ENCODE measurements at places on chromosomes 7 and 10. TPM values are rescaled to one million over a fixed set of nuclear protein-coding genes. Genes with fewer than 3 reads are reported as not detected.

Gene CYP3A4
- 0.64 TPM for total RNA-seq

Gene NYAP1
- 0.59 TPM for total RNA-seq

Gene OR2A12
- total RNA-seq: not detected

DNA sequence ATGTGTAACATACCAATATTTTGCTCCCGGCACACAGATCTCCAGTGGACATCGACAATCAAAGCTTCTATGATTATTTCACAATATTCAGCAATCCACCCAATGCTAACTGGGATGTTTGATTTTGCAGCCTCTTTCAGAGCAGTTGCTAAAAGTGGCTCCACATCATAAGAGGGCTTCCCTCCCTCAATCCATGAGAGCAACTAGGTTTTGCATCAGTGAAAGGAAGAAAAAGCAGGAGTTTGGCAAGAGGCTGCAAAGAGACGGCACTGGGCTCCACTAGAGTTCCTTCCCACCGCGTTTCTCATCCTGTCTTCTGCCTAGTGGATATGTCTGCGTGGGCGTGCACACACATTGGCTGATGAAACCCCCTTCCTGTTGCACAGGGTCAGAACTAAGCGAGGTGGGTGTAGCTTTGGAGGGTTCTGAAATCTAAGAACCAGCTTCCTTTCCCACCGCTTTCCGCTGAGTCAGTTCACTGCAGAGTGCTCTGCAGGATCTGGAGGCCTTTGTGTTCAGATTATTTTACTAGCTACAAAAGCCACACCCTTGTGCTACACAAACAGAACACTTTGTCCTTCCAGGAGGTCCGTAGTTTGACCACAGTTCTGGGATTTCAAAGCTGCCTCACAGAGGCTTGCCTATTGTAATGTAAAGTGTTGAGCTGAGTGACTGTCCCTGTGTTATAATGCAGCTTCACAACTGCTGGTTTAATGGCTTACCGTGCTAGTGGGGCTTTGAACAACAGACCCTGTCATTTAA lies 28.1 kb downstream of the ARL4A start:
- H3K4me1 ChIP-seq: peaks cover 4% of the 10 kb centered on the region
- H3K36me3 ChIP-seq: no peaks in the 10 kb centered on the region
- no peak for DNase-seq
- H3K27ac ChIP-seq: peak overlapping the region; percentile 83
- H3K27me3 ChIP-seq: no peaks in the 10 kb centered on the region
- H3K4me3 ChIP-seq: peak overlapping the region; percentile 43

GRCh38 chr7:118648002-118648401 lies 423.5 kb downstream of the ANKRD7 start:
- no peaks in the 10 kb centered on the region for H3K4me1 ChIP-seq
- no peaks in the 10 kb centered on the region for H3K36me3 ChIP-seq
- no peak overlapping the region for H3K4me3 ChIP-seq
- H3K27ac ChIP-seq: no peak overlapping the region
- no peak for DNase-seq
- no peaks in the 10 kb centered on the region for H3K27me3 ChIP-seq

DNA sequence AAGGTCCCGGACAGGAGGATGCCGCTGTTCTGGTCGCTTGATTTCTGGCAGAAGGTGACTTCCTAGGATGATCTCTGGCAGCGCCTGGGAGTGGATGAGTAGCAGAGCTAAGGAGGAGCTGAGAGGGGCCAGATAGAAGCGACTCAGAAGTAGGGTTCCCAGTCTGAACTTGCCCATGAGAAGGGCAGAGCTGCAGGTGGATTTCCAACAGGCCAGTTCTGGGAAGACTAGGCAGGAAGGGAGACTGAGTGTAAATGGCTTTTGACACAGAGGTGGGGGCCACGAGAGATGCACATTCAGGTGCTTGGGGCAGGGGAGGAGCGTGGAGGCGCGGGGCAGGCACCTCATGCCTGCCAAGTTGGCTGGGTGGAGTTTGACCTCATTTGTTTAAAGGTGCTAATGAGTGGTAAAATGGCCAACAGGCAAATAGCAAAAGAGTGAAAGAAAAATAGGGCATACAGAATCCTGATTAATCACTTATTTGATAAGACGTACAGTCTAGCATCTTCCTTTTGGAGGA lies 58.8 kb downstream of the SHH start:
- H3K27ac ChIP-seq: no peak overlapping the region
- no peaks in the 10 kb centered on the region for H3K27me3 ChIP-seq
- no peak overlapping the region for H3K4me3 ChIP-seq
- H3K4me1 ChIP-seq: no peaks in the 10 kb centered on the region
- no peaks in the 10 kb centered on the region for H3K36me3 ChIP-seq

- H3K36me3 ChIP-seq: no peaks in the 10 kb centered on the region
- no peak for DNase-seq
- H3K27me3 ChIP-seq: no peaks in the 10 kb centered on the region
- no peak overlapping the region for H3K27ac ChIP-seq
- no peak overlapping the region for H3K4me3 ChIP-seq
- no peaks in the 10 kb centered on the region for H3K4me1 ChIP-seq
Observed at GRCh38 chr7:49623943-49624342, 149.5 kb upstream of the VWC2 start.

DNA sequence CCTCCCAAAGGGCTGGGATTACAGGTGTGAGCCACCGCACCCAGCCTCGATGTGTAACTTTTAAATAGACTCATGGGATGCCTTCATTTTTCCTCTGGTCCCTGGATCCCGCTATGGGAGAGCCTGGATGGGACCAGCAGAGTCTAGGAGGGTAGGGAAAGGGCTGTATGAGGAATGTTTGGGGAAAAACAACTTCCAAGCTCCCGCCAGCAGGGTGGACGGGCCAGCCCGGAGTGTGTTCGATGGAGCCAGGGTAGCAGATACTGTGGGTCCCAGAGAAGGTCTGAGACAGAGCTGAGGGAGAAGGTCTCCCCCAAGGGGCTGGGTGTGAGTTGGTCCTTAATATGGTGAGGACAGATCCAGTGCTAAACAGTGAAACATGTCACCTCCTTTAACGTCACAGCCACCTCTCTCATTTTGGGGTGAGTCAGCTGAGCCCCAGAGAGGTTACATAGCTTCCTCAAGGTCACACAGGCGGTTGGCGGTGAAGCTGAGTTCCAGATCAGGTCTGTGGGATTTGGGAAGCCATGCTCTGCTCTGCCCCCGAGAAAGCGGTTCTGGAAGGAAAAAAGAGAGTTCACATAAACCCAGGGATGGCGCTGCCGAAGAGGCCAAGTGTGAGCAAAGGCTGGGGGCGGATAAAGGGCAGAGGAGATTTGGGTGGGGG lies 66.4 kb downstream of the MYL10 start:
- H3K4me3 ChIP-seq: no peak overlapping the region
- no peak for DNase-seq
- H3K27me3 ChIP-seq: no peaks in the 10 kb centered on the region
- no peaks in the 10 kb centered on the region for H3K4me1 ChIP-seq

DNA sequence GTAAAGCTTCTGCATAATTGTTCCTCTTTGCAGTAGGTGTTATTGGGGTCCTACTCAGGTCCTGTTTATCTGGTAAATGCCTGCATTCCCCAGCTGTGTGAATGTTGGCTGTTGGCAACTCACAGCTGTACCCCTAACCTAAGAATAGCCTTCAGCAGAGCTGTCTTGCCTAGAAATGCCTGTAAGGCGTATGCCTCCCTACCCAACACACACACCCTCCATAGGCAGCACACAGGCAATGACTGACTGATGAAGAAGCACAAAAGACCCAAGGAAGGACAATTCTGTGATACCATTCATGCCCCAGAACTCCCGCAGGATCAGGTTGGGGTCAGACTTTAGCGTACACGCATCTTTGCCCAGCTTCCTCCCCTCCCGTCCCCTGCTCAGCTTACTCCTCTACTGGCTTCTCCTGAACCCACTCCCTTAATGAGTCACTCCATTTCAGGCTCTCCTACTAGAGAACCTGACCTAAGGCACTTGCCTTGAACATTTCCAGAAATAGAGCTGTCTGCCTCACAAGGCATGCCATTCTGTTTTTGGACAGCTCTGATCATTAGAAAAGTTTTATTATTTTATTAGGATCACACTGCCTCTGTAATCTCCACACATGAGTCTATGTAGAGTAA lies 99.2 kb upstream of the PIK3CG start:
- H3K36me3 ChIP-seq: no peaks in the 10 kb centered on the region
- DNase-seq: no peak
- no peak overlapping the region for H3K27ac ChIP-seq

- no peaks in the 10 kb centered on the region for H3K27me3 ChIP-seq
- H3K4me1 ChIP-seq: no peaks in the 10 kb centered on the region
- H3K36me3 ChIP-seq: no peaks in the 10 kb centered on the region
- H3K4me3 ChIP-seq: no peak overlapping the region
- DNase-seq: no peak
Observed at GRCh38 chr10:96370584-96371157, 11.9 kb upstream of the OPALIN start.

GRCh38 chr10:114485696-114486400 lies 81.5 kb upstream of the AFAP1L2 start:
- H3K4me3 ChIP-seq: no peak overlapping the region
- H3K4me1 ChIP-seq: peaks cover 10% of the 10 kb centered on the region
- H3K27ac ChIP-seq: peak overlapping the region; percentile 41
- H3K36me3 ChIP-seq: no peaks in the 10 kb centered on the region
- H3K27me3 ChIP-seq: no peaks in the 10 kb centered on the region

DNA sequence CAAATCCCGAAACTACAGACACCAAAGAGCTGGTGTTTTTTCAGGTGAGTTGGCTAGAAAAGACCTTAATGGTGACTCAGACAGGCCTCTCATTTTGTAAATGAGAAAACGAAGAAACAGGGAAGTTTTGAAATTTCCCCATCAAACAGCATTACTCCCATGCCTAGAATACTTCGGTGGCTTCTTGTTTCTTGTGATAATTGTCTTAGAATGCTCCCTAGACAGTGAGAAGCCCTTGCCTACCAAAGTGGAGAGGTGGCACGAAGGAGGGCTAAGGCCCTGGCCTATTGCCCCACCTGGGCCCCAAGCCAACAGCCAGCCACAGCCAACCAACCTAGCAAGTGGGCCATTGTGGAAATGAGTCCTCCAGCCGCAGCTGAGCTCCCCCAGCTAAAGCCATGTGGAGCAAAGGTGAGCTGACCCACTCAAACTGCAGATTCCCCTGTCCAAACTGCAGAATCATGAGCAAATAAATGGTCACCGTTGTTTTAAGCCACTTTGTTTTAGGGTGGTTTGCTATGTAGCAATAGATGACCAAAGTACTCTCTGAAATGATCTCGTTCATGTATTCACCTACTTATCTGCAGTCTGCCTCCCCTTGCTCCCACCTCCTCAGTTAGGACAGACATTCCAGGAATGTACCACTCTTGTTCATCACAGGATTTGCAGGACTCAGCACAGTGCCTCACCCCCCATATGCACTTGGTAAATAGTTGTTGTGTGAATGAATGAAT lies 97.7 kb upstream of the FGFR2 start:
- H3K27ac ChIP-seq: no peak overlapping the region
- H3K4me3 ChIP-seq: no peak overlapping the region
- H3K4me1 ChIP-seq: no peaks in the 10 kb centered on the region

GRCh38 chr10:108112218-108112617 lies 947.7 kb upstream of the SORCS1 start:
- H3K27me3 ChIP-seq: no peaks in the 10 kb centered on the region
- no peak for DNase-seq
- no peak overlapping the region for H3K4me3 ChIP-seq
- no peaks in the 10 kb centered on the region for H3K36me3 ChIP-seq
- H3K4me1 ChIP-seq: no peaks in the 10 kb centered on the region

DNA sequence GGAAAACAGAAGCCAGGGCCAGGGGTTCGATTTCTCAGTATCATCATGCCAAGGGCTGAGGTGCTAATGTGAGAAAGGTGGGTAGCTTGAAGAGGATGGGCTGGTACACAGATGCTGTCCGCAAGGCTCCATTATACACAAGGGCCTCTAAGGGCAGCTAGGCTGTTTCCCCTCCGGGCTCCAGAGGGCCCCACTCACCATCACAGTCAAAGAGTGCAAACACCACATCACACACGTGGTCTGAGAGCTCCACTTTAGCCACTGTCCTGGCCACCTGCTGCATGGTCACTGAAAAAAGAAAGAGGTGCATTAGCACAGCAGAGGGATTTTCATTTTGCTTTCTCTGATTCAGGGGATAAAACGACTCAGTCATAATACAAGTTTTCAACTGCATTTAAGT lies 20.9 kb upstream of the DNAJB12 start:
- no peak overlapping the region for H3K4me3 ChIP-seq
- DNase-seq: no peak
- no peaks in the 10 kb centered on the region for H3K4me1 ChIP-seq
- H3K27me3 ChIP-seq: no peaks in the 10 kb centered on the region
- no peak overlapping the region for H3K27ac ChIP-seq

GRCh38 chr7:111388912-111389311 lies 173.4 kb downstream of the IMMP2L start:
- no peak overlapping the region for H3K4me3 ChIP-seq
- H3K4me1 ChIP-seq: no peaks in the 10 kb centered on the region
- H3K36me3 ChIP-seq: no peaks in the 10 kb centered on the region
- no peak for DNase-seq
- H3K27ac ChIP-seq: no peak overlapping the region

DNA sequence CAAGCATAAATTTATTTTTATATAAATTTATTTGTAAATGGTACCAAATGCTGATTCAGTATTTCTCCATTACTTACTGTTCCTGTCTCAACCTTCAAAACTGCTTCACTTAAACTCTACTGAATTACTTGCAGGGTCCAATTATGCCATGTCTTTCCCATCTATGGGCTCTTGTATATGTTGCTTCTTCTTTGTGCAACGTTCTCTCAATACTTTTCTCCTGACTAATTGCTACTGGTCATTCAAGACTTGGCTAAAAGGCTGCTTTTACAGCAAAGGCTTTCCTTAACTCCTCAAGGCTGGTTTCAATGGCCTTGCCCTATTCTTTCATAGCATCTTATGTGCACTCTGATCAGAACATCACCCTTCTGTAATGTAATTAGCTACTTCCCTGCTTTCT lies 67.9 kb downstream of the RNLS start:
- H3K4me3 ChIP-seq: no peak overlapping the region
- H3K36me3 ChIP-seq: no peaks in the 10 kb centered on the region
- H3K4me1 ChIP-seq: no peaks in the 10 kb centered on the region
- H3K27me3 ChIP-seq: no peaks in the 10 kb centered on the region
- no peak overlapping the region for H3K27ac ChIP-seq
- no peak for DNase-seq

DNA sequence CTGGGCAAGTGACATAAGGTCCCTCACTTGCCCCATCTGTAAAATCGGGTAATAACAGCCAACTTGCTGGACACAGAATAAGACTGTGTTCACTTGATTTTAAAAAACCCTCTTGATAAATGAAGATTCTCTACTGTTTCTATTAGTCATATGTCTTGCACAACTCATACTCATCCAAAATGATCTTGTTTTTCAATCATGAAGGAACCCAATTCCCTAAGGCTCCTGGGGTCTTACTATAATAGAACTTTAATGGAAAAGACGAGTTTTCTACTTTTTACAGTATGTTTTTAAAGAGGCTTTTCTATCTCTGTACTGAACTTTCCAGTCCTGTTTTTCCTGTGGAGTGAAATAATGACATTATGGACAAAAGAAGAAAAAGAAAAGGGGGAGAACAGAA lies 103.8 kb downstream of the ARID5B start:
- H3K27ac ChIP-seq: peak overlapping the region; percentile 54
- no peak overlapping the region for H3K4me3 ChIP-seq
- no peak for DNase-seq
- no peaks in the 10 kb centered on the region for H3K27me3 ChIP-seq

- no peak overlapping the region for H3K4me3 ChIP-seq
- no peak for DNase-seq
- H3K4me1 ChIP-seq: no peaks in the 10 kb centered on the region
- peak overlapping the region; percentile 36 for H3K27ac ChIP-seq
- no peaks in the 10 kb centered on the region for H3K36me3 ChIP-seq
Observed at GRCh38 chr10:78925800-78926319, 142.9 kb upstream of the ZMIZ1 start.

- H3K4me3 ChIP-seq: no peak overlapping the region
- no peaks in the 10 kb centered on the region for H3K27me3 ChIP-seq
- no peak overlapping the region for H3K27ac ChIP-seq
Observed at GRCh38 chr10:52578871-52579405, 193.6 kb downstream of the MBL2 start.
